ENCODE measurements at places on chromosomes 3 and 15.

DNA sequence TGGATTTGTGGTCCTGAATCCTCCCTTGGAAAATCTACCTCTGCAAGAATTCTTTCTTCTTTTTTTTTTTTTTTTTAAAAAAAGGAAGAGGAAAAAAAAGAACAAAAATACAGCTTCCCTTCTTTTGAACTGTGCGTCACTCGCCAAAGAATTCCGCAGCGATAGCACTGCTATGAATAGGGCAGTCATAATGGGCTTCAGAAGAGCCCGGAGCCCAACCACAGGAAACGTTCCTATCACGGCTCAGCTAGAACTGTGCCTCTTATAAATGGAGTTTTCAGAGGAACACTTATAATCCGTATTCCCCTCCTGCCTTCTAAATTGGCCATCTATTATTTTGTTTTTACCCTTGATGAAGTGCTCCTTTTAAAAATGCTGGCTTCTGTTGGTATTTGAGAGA, 227.7 kb downstream of the ADAMTS17 start:
- peak; percentile 79 for DNase-seq

DNA sequence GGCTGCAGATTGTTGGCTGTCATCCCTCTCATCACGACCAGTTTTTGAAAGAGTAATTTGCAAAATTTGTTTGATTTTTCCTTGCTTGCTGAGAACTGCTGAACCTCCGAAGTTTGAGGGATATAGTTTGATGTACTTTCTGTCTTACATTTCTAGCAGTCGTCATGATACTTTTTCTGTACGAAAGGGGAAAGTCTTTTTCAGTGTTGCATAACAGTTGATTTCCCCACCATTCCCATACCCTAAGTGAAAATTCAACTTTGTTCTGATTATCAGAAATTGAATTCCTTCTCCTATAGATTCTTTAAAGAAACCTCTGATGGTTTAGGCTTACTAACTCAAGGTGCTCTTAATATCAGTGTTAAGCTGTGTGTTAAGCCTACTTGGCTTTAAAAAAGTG, 1.6 kb downstream of the PDE8A start:
- DNase-seq = no peak

DNA sequence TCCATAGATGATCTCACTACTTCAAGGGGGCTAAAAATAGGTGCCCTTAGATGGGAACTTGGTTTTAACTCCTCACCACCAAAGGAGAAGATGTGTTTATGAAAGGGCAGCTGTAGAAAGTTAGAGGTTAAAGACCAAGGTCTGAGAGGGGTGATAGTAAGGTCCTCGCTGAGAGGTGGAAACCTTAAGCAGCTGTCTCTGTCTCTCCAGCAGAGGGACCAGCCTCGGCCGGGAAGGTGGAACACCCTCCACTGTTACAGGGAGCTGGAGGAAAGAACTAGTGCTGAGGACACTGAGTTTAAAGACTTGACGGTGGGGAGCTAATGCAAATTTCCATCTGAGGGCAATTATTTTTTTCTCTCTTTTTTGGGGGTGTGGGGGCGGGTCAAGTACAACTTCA, 8.9 kb upstream of the RLBP1 start:
- DNase-seq = no peak

DNA sequence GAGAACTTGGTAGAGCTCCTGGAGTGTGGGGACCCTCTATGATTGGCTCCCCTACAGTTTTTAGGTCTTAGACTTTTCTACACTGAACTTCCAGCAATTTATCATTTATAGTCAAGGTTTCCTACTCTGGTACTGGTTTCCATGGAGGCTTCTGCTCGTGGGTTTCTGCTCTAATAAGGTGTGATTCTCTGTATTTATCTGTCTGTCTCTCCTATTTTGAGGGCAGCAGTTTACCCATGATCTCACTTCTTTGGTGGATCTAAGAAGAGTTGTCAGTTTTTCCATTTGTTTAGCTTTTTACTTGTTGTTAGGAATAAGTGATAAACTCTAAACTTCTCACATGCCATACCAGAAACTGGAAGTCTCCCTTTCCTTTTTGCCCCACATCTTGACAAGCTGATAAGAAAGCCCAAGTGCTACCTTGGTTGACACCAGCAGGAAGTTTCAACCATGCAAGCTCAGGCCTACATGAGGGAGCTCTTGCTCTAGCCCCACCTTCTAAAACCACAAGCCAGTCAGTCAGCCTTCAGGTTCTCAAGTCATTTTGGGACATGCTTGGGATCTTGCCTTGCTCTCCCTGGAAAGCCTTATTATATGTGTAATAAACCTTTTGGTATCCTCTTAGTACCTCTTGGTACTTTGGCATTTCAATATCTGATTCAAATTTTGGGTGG, 10.0 kb downstream of the TIMMDC1 start:
- no peak for DNase-seq

- no peak for DNase-seq
These were observed 22.8 kb downstream of the IL17RD start for GRCh38 chr3:57142411-57142723.

DNA sequence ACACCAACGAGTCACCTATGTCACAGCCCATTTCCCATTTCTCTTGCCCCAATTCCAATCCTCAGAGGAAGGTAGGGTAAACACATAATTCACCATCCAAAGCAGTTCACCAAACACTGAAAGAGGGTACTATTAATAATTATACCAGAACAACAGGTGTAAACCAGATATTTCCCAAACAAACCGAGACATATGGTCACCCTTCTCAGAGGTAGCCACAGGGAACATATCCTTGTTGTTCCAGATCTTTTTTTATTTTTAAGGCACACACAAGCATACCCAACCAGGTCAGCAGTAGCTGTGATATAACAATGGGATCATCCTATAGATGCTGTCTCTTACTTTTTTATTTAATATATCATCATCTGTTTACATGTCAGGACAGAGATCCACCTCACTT, 24.7 kb downstream of the MAGI1 start:
- DNase-seq = no peak

DNA sequence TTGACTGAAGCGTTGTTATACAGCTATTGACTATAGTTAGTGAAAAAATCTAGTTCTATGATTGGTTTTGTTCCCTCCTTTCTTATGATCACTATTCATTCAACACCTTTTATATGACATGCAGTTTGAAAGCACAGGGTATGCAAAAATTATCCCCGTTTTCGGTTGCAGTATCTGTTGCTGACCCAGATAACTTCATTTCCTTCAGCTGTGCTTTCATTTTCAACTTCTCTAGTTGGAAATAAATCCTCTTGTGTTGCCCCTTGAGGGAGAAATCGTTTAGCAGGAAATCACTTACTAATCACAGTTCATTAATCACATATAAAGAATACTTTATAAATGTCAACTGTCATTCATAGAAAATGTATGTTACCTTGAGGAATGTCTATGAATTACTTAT, 55.1 kb downstream of the MBNL1 start:
- DNase-seq = no peak

DNA sequence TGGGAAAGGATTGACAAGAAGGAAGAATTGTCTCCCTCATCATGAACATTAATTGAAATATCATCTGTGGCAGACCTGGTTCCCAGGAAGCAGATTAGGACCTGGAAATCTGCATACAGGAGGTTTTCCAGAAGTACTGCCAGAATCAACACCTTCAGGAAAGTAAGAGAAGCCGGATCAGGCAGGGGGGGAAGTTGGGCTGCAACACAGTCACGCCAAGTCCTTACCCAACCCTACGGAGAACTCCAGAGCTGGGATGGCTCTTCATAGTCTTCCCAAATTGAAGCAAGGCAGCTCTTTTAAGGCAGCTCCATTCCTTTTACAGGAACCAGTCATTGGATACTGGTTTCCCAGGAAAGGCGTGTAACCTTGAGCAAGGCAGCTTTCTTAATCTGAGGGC, 35.2 kb upstream of the BFSP2 start:
- no peak for DNase-seq

GRCh38 chr15:52783191-52783829, 6.8 kb downstream of the ONECUT1 start:
- DNase-seq = no peak

- DNase-seq = peak; percentile 34
These were observed 8.4 kb downstream of the MITF start for GRCh38 chr3:69747511-69748258.

GRCh38 chr15:96331945-96332636, 1.6 kb downstream of the NR2F2 start:
- DNase-seq = peak; percentile 49

DNA sequence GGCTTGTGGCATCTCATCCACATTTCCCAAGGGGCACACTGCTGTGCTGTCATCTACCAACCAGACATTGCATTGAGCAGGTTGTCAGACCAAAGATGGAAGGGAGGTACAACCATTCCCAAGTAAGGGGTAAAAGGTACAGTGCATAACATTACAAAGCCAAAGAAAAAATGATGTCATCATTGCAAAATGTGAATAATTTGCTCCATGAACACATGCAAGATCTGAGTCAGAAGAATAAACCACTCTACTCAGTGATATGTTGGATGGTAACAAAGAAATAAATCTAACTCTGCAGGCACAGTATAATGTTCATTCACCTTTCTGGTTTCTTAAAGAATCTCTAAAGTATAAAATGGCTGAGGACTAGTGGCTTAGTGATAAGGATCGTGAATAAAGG, 202.7 kb downstream of the MAGI1 start:
- DNase-seq = peak; percentile 63

- DNase-seq = peak; percentile 29
These were observed 717 bp downstream of the PXK start for GRCh38 chr3:58333206-58334012.

GRCh38 chr15:59352683-59353082, 20.0 kb downstream of the MYO1E start:
- no peak for DNase-seq
